Fibroblast of villous mesenchyme (primary cell): ENCODE measurements at places on chromosomes 4 and X. TPM values are rescaled to one million over a fixed set of nuclear protein-coding genes. Genes with fewer than 3 reads are reported as not detected.

Gene PCYT1B
- total RNA-seq = 0.64 and 0.86 TPM in 2 replicates

Gene FAM184B
- under 0.01 TPM in 1 of 2 replicates, not detected in the other for total RNA-seq

Gene TRPC5OS
- not detected in 2 replicates for total RNA-seq

Gene FAT1
- total RNA-seq = 306 and 454 TPM in 2 replicates

Gene VSIG1
- not detected in 2 replicates for total RNA-seq
